ENCODE measurements at places on chromosomes 2 and 18.

GRCh38 chr18:22796113-22796512 is 137.0 kb upstream of the RBBP8 start:
- DNase-seq: no peak

GRCh38 chr2:134161170-134161547 is 92.7 kb upstream of the MGAT5 start:
- DNase-seq: no peak

- DNase-seq: no peak
Observed at GRCh38 chr2:115543024-115543423, 1100.6 kb downstream of the DPP10 start.

GRCh38 chr18:36099311-36099710 is 29.8 kb downstream of the SLC39A6 start:
- DNase-seq: no peak

GRCh38 chr2:240603081-240603835 is 16.7 kb downstream of the CAPN10 start:
- DNase-seq: no peak

GRCh38 chr2:223526106-223526505 is 76.1 kb downstream of the SCG2 start:
- no peak for DNase-seq

DNA sequence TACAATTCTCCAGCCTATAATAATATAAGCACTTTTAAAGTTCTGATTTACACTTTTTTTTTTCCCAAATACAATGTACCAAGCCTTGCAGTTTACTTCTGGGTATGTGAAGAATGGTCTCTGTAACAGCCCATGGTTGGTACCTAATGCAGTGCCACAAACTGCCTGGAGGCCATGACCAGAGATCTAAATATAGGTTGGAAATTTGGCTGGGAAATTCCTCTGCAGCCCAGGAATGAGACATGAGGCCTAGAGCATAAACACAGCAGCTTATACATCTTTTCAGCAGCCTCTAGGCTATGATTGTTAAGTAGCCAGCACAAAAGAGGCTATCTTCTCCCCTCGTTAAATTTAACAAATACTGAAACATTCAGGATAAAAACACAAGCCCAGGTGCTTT is 432.0 kb upstream of the FAM98A start:
- DNase-seq: no peak

DNA sequence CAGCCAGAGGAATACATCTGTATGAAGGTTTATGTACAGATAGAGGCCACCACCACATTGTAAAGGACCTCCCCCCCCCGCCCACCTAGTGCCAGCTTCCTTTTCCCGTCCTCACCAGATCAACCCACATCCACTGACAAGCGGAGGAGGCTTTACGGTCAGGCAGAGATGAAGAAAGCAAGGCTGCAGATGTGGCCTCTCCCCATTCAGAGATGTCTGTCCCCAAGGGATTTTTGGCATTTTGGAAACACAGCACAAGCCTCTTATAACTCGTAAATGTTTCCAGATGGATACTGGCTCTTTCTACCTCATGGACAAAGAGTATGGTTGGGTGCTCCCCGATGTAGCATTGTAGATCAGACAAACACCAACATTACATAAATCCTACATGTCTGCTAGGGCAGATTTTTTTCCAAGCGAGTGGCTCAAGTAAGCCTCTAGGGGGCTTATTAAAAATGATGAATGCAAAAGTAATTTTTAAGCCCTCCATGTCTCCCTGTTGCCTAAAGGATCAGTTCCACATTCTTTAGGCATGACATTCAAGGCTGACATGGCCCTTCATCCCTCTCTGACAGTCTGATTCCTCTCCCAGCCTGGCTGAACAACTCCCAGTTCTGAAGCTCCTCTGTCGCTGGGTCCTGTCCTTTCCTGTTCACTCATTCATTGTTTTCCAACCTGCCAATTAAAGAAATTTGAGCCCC is 11.7 kb downstream of the VIT start:
- DNase-seq: no peak

GRCh38 chr2:180099308-180099707 is 92.2 kb upstream of the CWC22 start:
- no peak for DNase-seq

GRCh38 chr2:43427032-43427424 is 168.8 kb downstream of the THADA start:
- DNase-seq: no peak

GRCh38 chr2:221610255-221610654 is 38.2 kb upstream of the EPHA4 start:
- DNase-seq: no peak

DNA sequence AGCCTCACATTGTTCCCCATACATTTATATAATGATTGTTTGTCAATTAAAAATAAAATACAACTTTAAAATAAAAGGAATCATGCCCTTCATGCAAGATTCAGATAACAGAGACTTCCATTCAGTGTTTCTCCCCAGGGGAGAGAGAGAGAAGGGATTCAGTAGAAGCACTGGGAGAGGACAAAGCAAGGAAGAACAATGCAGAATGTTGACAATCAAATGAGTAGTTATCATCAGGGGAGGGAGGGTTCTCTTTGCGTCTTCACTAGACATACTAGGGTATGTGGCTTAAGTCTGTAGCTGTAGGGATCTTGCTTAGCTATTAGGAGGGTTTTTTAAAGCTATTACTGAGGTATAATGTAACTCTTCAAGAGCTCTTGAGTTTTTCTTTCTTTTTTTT is 30.7 kb downstream of the FSHR start:
- DNase-seq: no peak

DNA sequence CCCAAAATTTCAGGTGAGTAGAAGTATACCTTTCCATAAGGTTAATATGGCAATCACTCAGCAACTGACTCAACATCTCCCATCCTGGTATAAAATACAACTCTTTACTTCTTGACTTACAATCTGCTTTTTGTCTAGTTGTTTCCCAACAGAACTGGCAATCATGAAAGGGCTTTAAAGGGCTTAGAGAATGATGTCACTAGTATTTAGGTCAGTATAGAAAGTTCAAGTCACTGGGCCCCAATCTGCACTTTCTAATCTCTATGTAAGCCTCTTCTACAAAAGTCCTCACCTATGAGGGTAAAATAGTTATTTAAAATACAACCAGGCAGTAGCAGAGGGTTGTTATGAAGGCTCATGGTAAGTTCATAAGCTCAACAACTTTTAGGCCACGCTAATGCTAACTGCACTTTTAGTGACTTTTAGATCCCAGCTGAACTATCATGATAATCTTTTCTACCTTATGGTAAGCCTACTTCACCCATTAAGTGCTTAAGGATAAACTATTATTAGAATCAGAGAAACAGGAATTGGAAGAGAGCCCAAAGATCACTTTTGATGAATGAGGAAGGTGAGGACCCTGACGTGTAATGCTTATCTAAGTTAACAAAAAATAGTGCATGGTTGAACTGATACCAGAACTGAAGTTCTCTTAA is 79.6 kb downstream of the GORASP2 start:
- no peak for DNase-seq

DNA sequence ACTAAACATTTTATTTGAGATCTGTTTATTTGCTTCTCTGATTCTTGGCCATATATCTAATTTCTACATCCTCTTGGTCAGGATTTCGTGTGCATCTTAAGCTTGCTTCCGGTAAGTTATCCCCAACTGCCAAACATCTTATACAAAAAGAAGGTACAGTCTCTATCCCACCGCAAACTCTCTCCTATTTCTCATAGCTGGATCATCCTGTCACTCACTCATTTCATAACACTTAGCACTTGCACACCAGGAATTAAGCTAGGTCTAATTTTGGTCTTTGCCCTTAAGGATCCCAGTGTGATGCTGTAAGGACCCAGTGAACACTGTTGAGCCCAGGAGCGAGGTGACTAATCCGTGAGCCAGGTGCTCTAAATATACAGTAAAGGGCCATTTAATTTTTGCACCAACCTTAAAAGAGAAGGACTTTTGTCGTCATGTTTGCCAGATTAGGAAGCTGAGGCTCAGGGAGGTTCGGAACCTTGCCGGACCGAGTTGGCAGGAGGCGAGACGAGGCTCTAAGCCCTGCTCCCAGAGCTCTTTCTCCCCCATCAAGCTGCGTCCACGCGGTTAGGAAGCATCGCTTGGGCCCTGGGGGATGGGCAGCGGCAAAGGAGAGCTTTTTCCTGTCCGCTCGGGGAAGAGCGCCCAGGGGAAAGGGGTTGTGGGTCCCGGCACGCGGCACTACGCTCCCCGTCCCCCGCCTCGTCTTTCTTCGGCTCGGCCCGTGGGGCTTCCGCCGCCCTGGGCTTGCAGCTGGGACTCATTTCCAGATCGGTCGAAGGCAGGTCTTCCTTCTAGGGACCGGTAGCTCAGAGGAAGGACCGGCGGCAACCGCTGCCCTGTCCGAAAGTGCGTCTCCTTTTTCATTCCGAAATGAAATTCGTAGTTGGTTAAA is 4.1 kb upstream of the ITPRIPL1 start:
- no peak for DNase-seq

DNA sequence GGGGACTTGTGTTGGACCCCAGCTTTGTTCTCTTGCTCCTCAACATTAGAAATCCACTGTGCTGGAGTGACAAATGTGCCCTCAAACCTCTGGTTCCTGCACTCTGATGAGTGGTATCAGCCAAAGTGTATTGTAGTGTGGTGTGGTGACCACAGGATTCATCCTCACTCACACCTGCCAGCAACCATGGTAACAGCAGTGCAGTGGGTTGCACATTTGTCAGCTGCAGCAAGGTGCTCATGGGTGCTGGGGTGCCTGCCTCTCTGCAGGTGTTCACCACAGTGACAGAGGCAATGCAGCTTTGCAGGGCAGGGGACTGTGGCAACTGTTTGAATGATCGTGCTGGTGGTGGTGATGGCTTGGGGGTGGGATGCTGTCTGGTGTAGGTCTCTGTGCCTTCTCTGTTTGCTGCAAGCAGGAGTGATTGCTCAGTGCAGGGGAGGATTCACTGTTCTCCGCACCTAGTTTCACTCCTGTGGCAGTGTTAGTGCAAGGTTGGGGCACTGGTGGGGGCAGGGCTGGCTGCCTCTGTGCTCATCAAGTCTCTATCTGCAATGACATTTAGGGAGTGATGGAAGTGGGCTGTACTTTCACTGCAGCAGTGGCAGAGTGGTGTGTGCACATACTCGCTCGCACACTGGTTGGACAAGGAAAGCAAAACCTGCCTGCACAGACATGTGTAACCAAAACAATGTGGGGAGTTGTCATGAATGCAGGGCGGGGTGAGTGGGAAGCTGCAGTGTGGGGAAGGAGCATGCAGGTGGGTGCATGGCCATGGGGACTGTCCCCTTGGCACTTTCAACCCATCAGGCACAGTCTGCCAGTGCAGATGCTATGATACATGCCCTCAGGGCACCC is 301.1 kb downstream of the PIK3C3 start:
- no peak for DNase-seq

- DNase-seq: no peak
Observed at GRCh38 chr2:120428748-120429147, 82.8 kb downstream of the INHBB start.

- no peak for DNase-seq
Observed at GRCh38 chr18:24402209-24402785, 4.7 kb upstream of the OSBPL1A start.

- no peak for DNase-seq
Observed at GRCh38 chr2:107393516-107393915, 433.2 kb upstream of the RGPD4 start.

- no peak for DNase-seq
Observed at GRCh38 chr18:79486356-79487182, 90.8 kb downstream of the NFATC1 start.

- no peak for DNase-seq
Observed at GRCh38 chr2:73289304-73289703, 4.0 kb downstream of the EGR4 start.

- DNase-seq: no peak
Observed at GRCh38 chr18:49692906-49693716, 120.2 kb downstream of the ACAA2 start.

DNA sequence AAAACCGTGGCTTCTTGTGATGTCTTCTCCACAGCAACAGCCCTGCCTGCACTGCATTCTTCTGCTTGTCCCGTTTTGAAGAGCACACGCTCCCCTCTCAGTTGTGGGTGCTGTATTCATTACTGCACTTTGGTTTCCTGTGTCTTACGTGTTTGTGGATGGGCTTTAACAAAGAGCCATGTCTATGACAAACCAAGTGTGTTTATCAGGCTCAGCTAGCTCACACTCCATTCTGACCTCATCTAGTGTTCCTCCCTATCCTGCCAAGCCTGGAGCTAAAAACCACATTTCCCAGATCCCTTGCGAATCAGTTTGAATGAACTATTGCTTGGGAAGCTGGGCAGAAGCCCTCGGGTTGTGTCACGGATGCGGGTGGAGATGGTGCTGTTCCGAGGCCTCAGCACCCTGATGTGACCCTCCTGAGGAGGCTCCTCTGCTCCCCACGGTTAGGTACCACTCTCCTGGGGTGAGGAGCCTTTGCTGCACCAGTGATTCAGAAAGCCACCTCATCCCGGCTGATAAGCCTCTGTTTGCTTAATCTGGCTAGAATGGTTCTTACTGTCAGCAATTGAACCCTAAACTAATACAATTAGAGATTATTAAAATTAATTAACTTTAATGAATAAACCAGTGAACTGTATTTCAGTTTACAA is 116.5 kb downstream of the GALR1 start:
- DNase-seq: no peak

DNA sequence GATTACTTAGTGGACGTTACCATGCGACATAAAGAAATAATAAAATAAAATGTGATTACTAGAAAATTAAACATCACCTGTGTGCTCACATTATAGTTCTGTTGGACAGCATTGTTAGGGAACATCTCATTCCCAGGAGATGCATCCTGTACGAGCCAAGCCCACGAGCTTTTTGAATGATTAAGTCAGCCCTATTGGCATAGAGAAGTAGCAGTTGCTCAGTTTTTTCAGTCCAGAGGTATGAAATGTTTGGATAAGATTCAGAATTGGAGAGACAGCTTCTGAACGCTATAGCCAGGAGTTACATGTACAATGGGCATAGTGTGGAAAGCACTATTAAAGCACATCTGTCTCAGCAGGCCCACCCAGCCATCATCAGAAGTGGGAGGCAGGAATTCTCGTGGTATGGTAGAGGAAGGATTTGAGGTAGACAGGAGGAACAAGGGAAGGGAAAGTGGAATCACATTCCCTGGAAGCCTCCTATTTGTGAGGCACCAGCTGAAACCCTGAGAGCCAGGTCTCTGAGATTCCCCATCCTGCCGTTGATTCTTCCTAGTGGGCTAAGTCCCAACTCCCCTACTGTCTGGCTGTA is 8.6 kb downstream of the SPATS2L start:
- DNase-seq: no peak

- DNase-seq: no peak
Observed at GRCh38 chr2:166917415-166917814, 29.1 kb downstream of the XIRP2 start.

- no peak for DNase-seq
Observed at GRCh38 chr2:126275098-126275497, 380.9 kb upstream of the GYPC start.

Data from stimulated activated CD4-positive, alpha-beta T cell treated with anti-CD3 and anti-CD28 coated beads, Interleukin-1b, Interleukin-23, amount 100 ng/mL, for 1 hour (primary cell).